A549 treated with dexamethasone at 1 μM for 4 hours (cell line): ENCODE measurements at places on chromosomes 2 and 18. TPM values are rescaled to one million over a fixed set of nuclear protein-coding genes. Genes with fewer than 3 reads are reported as not detected.

CYS1 gene
- total RNA-seq, result 0.98 to 1.9 TPM (median 1.5 TPM) in 5 replicates

CTAGE1 gene
- total RNA-seq, result not detected in 5 replicates

LIPG gene
- total RNA-seq, result 0.17 to 0.36 TPM (median 0.25 TPM) in 5 replicates

TM4SF20 gene
- total RNA-seq, result 5.8 to 8.7 TPM (median 8.0 TPM) in 5 replicates

RNF125 gene
- 0.21 to 0.60 TPM (median 0.25 TPM) in 5 replicates for total RNA-seq

SMIM21 gene
- total RNA-seq, result not detected in 5 replicates

ELOA2 gene
- not detected in 5 replicates for total RNA-seq

KCNK3 gene
- total RNA-seq, result 0.45 to 0.86 TPM (median 0.64 TPM) in 5 replicates

RTP5 gene
- not detected in 5 replicates for total RNA-seq

SPDYA gene
- 0.14 to 0.28 TPM (median 0.26 TPM) in 4 of 5 replicates, not detected in the other for total RNA-seq

SPHKAP gene
- total RNA-seq, result 0.01 TPM in 1 of 5 replicates, not detected in the others

SERPINB13 gene
- total RNA-seq, result not detected in 5 replicates

TRPM8 gene
- 0.18 to 0.36 TPM (median 0.25 TPM) in 5 replicates for total RNA-seq

NEUROD1 gene
- total RNA-seq, result not detected in 5 replicates

TUBB6 gene
- total RNA-seq, result 187 to 231 TPM (median 203 TPM) in 5 replicates

REG1B gene
- total RNA-seq, result not detected in 5 replicates
